BJ (cell line): ENCODE measurements at places on chromosomes 2 and 18. TPM values are rescaled to one million over a fixed set of nuclear protein-coding genes. Genes with fewer than 3 reads are reported as not detected.

Gene DAW1
- 0.10 TPM in 1 of 2 replicates, not detected in the other for polyA plus RNA-seq

- no peak for DNase-seq
These were observed 5.9 kb downstream of the ACKR3 start for GRCh38 chr2:236575510-236575909.

DNA sequence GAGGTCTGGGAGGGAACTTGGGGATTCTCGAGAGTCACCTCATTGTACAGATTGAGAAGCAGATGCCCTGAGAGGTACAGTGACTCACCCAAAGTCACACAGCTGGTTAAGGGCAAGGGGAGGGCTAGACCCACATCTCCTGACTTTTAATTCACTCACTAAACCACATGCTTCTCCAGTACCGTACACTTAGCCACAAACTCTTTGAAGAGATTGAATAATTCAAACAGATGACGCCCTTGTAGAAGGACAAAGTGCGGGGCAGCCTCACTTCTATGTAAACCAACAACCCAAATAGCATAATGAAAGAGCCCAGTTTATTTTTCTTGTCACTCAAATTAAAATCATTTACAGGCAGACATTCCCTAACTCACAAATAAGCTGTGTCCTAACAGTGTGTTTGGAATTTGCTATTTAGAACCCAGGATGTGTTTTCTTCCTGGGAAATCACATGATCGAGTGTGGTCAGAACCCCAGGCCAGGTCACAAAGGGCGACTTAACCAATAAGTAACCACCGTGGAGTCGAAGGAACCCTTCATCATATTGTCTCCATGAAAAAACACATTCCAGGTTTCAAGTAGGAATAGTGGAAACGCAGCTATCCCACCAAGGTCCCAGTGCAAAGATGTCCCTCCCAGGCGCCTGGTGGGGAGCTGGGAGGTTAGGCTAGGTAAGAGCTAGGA, 35.8 kb upstream of the PTPN4 start:
- no peak for DNase-seq

DNA sequence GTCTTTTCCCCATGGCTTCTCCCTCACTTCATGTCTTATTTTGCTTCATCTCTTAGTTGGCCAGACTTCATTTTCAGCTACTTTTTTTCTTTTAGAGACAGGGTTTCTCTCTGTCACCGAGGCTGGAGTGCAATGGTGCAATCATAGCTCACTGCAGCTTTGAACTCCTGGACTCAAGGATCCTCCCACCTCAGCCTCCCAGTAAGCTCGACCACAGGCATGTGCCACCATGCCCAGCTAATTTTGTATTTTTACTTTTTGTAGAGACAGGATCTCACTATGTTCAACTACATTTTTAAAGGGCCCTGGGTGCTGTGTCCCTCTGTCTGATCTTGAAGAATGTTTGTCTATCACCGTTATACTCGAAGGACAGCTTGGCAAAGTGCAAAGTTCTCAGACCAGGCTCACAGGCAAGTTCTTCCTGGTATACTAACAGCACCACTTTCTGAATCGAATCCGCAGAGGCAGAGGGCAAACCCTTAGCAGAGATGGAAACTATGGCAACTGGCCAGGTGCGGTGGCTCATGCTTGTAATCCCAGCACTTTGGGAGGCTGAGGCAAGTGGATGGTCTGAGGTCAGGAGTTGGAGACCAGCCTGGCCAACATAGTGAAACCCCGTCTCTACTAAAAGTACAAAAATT, 60.9 kb downstream of the SOWAHC start:
- no peak for DNase-seq

DNA sequence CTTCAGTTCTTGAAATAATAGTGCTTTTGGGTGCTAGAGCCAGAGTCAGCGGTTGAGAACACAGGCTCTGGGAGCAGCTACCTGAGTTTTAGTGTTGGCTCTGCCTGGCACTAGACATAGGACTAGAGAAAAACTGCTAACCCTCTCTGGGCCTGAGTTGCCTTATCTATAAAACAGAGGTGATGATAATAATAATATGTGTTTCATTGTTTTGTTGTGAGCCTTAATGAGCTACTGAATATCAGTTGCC, 391.7 kb downstream of the PTPRM start:
- no peak for DNase-seq

DNA sequence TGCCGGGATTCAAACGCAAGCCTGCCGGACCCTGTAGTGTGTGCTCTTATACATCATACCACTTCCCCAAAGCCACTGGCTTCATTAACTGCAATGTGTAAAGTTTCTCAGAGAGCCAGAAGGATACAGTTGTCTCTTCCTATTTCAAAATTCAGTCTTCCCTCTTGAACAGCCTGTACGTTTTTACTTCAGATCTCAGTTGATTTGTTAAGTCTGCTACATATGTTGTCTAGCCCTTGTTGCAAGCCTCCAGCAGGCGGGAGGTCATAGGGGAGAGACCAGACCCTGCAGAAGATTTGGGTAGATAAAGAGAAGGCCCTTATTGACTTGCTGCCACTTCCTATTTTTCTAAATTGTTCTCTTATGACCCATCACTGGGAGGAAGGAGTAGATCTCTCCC, 56.2 kb downstream of the ARHGEF33 start:
- DNase-seq: no peak

DNA sequence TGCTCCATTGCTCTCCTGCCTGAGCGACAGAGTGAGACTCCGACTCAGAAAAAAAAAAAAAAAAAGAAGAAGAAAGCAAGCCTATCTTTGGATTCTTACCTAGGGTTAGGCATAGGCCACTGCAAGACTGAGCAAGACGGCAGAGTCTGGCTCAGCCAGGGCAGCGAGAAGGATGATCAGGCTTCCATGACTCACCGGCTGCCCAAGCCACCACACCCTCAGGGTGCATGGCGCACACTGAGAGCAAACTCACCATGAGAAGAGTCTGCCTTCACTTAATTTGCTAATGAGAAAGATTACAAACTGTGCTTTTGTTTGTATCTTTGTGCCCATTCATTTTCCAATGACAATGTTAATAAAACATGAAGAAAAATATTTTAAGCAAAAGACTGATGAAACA, 8.2 kb downstream of the FAM110C start:
- DNase-seq: no peak

Gene CYS1
- polyA plus RNA-seq: 1.5 and 2.5 TPM in 2 replicates

- DNase-seq: peak; percentile 97
These were observed 153.7 kb upstream of the SERTAD2 start for GRCh38 chr2:64807417-64807816.

- no peak for DNase-seq
These were observed 67.3 kb upstream of the BARD1 start for GRCh38 chr2:214876815-214877214.

DNA sequence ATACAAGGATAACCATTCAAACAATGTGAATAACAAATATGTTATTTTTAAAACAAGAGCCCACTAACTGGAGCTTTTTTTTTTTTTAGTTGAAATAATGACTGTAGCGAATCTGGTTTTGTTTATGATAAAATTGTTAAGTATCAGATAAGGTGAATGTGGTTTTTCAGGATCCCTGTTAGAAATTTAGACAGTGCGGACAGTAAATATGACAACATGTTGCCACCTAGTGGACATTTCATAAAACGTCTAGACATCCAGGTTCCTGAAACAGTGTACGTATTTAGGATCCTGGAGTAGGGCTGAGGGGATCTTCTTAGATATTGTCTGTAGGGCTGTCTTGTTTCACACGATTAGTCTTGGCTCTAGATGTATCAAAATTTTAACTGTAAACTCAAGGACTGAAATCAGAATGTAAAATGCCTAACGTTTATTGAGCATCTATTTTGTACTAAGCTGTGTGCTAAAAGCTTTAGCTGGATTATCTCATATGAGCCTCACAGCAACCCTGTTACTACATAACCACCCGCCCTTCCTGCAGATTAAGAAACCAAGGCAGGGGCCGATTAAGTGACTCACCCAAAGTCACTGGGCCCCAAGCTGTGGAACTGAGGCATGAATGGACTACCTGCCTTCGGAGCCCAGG, 23.9 kb upstream of the CCDC68 start:
- peak; percentile 10 for DNase-seq

Gene TUBA4B
- not detected in 2 replicates for polyA plus RNA-seq

Gene PREB
- 54.9 and 84.0 TPM in 2 replicates for polyA plus RNA-seq

DNA sequence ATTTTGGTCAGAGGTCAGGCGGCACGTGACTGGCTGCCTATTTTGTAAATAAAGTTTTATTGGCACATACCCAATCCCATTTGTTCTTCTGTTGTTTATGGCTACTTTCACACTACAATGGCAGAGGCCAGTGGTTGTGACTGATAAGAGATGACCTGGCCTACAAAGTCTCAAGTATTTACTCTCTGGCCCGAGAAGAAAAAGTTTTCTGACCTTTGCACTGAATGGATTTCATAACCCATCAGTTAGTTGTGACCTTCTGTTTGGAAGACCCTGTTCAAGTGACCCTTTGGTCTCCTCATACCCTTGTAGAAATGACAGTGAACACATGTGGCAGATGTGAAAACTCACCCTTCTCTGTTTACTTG, 121.4 kb upstream of the MGAT5 start:
- DNase-seq: no peak

DNA sequence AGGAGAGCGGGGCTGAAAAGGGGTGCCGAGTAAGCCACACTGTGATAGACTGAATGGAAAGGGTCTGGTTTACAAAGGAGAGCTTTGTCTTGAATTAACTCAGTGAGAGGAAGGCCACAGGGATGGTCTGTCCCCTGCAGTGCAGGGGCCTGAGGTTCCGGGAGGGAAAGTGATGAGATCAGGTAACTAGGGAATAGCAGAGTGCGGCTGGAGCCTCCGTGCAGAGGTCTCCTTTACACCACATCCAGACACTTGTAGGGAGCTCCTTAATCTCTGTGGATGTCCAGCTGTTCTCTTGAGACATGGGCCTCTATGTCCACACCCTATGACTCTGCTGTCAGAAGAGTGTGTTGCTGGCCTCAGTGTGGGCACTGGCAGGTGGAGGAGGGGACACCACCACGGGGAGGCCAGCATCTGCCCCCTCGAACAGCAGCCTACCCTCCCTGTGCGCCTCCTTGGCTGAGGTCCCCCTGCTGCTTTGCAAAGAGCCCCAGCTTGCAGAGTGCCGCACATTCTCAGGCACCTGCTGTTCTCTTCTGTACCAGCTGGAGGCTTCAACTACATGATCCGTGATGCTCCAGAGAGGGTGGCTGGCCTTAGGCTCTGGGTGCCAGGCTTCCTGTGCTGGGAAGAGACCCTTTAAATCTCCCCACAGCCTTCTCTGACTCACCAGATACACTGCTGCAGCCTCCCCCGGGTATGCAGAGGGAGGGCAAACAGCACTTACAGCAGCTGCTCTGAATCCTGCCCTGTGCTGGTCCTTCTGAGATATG, 25.9 kb downstream of the ENOSF1 start:
- no peak for DNase-seq

GRCh38 chr2:208062113-208062512, 36.8 kb upstream of the PLEKHM3 start:
- no peak for DNase-seq

Gene IMPACT
- polyA plus RNA-seq: 10.0 and 24.8 TPM in 2 replicates

GRCh38 chr2:71842744-71843143, 304.9 kb downstream of the CYP26B1 start:
- DNase-seq: no peak

- no peak for DNase-seq
These were observed at the start of gene SLC5A7 for GRCh38 chr2:107986278-107987217. Gene SLC5A7, plus strand, starts transcription at chr2:107986524. Its CDS starts 1,632 bp downstream, at chr2:107988156.

DNA sequence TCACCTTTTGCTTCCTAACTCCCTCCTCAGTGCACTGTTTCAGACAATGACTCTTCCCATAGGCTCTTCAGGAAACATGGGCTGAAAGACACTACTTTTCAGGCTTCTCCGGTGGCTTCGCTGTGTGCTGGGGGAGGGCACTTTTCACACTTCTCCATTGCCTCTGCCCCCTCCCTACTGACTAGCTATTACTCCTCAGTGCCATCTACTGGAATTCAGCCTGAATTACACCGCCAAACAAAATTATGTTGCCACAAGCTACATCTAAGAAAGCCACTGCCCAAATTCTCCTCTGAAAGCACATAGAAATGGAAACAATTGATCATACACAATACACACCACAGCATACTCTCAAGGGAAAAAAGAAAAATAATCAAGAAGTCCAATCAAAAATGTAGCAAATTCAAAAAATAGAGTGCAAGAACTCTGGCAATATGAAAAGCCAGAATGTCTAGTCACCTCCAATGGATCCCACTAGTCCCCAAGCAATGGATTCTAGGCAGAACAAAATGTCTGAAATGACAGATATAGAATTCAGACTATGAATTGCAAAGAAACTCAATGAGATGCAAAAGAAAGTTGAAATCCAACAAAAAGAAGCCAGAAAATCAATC, 1139.4 kb upstream of the GYPC start:
- no peak for DNase-seq

Gene USP37
- 1.9 and 3.6 TPM in 2 replicates for polyA plus RNA-seq

DNA sequence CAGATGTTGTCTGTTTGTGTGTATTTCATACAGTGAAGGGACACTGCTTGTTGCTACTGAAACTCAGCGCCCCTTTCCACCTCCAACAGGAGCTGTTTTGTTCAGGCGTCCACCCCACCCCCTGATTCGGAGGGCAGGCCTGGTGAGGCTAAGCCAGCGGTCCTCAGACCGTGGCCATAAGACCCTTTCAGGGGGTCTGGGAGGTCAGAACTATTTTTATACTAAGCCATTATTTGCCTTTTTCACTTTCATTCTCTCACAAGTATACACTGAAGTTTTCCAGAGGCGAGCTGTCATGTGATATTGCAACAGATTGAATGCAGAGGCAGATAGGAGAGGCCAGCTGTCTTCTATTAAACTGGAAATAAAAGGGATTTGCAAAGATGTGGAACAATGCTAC, 39.7 kb upstream of the IGFBP5 start:
- no peak for DNase-seq

Gene DSG1
- not detected in 2 replicates for polyA plus RNA-seq

Gene KLHL30
- 0.29 and 0.58 TPM in 2 replicates for polyA plus RNA-seq

GRCh38 chr18:35822413-35822812, 150.1 kb upstream of the RMP24 start:
- no peak for DNase-seq

DNA sequence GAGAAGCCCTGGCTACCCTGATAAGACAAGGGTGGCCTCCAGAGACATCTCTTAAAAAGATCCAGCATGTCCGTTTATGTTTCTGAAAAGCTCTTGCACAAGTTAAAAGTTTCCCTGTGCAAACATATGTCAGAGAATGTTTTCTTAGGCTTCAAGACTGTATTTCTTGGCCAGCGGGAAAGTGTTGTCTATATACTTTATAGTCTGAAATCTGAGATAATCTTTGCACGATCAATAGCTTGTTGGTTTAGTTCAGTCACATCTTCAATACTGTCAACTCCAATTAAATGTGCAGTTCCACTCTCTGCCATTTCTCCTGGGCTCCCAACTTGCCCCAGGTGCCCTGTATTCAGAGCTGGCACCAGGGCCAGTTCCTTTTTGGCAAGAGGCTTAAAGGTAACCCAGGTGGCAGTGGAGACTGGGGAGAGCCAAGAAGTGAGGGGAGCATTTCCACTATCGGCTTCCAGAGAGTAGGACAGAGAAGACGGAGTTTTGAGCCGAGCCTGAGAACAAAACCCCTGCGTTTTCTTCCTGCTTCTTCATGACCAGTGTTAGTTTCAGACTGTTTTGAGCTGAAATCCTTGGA, 64.4 kb downstream of the ACOXL start:
- DNase-seq: no peak
